Activated B cell treated with CpG ODN at 0.5 μM for 24 hours (primary cell): ENCODE measurements at places on chromosomes 2 and 18. TPM values are rescaled to one million over a fixed set of nuclear protein-coding genes. Genes with fewer than 3 reads are reported as not detected.

The EIF2AK2 gene
- 37.0 and 39.9 TPM in 2 replicates for total RNA-seq

The IGFBP5 gene
- total RNA-seq, result not detected in 2 replicates

The DES gene
- not detected in 2 replicates for total RNA-seq

The ASAP2 gene
- not detected in 2 replicates for total RNA-seq

The HOXD11 gene
- not detected in 2 replicates for total RNA-seq

The FAM124B gene
- 0.29 TPM in 1 of 2 replicates, not detected in the other for total RNA-seq

The SNED1 gene
- 44.7 and 59.8 TPM in 2 replicates for total RNA-seq

The SNORC gene
- 0.88 and 2.1 TPM in 2 replicates for total RNA-seq
